ENCODE measurements at places on chromosomes 12 and 14.

DNA sequence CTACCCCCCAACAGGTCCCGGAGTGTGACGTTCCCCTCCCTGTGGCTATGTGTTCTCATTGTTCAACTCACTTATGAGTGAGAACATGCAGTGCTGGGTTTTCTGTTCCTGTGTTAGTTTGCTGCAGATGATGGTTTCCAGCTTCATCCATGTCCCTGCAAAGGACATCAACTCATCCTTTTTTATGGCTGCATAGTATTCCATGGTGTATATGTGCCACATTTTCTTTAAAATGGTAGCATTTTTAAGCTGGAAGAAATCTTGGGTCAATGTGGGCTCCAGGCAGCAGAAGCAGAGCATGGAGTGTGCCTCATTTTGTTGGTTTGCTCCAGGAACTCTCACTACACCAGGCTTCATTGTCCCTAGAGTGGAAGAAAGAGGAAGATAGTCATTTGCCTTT lies 47.6 kb upstream of the ITPR2 start:
- DNase-seq, result no peak

DNA sequence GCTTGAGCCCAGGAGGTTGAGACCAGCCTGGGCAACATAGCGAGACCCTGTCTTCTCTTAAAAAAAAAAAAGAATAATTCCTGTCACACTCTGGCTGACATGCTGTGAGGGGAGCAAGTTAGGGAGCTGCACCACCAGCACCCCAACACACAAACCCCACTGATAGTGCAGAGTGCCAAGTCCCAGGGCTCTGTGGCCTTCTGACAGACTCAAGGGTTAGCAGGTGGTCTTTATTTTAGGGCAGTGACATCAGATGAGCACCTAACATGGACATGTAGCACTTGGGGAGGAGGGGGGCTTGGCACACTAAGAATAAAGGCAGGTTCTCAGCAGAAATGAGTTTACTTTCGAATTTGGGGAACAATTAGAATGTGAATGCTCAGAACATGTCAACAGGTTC lies 6.8 kb downstream of the USP5 start:
- DNase-seq, result no peak

- no peak for DNase-seq
These were observed 268.9 kb upstream of the ATP2B1 start for GRCh38 chr12:89977405-89978085.

DNA sequence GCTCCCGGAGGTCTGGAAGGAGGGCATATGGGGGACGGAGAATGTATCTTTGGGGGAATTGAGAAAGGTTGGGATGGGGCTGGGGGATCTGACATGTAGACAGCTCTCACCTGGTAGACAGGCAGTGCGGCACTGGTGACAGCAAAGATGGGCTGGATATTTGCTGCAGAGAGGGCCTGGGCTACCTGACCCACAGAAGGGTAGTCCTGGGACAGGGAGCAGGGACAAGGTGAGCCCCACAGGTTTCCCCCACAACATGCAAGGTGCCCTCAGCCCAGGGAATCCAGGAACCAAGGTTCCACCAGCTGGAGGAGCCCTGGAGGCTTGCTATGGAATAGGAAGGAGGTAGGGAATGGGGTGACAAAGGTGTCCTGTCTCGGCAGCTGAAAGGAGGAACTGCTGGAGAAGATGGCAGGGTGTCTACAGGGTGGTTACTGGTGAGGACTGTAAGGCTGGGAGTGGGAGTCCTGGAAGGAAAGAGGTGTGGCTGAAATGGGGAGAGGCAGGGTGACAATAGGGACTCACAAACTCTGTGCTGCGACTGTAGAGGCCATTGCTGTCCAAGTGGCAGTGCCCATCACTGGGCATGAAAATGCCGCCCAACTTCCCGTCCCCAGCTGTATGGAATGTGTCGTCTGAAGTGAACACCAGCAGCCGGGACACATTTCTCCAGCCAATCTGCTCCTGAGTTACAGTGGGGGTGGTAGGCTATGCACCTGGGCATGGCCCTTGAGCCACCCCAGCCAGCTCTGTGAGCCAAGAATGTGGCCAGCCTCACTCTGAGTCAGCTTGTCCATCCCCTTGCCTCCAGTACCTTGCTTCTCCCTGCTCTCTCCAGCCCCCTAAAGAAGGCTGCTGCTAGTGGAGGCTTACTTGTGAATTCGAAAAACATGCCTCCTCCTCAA lies 11.3 kb downstream of the ITGB7 start:
- no peak for DNase-seq

DNA sequence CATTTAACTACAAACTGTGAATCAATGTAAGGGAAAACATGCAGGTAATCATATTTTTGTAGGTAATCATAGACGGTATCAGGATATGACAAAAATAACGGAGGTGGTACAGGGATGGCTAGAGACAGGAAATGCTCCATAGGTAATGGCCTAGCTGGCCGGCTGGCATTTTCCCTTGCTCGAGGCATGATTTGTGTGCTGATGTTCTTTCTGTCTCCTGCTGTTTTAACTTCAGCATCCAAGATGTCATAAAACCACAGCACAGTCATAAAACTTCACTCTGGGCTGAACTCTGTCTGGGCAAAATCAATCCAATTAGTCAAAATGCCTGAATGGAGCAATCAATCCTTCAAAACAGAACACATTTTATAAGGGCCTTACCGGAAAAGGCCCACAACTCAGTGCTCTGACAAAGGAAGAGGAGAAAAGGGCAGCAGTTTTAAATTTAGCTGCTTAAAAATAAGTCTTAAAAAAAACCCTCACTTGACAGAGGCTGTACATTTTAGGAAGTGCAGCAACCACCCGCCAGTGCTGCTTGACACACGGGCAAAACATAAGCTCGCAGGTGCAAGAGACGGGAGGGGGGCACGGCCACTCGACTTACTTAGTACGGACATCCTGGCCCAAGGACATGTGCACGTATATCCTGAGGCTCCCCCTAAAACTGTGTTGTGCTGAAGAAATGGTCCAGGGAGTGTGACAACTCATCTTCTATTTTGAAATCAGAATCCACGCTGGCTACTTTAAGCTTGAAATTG lies 40.5 kb upstream of the GPR68 start:
- no peak for DNase-seq

DNA sequence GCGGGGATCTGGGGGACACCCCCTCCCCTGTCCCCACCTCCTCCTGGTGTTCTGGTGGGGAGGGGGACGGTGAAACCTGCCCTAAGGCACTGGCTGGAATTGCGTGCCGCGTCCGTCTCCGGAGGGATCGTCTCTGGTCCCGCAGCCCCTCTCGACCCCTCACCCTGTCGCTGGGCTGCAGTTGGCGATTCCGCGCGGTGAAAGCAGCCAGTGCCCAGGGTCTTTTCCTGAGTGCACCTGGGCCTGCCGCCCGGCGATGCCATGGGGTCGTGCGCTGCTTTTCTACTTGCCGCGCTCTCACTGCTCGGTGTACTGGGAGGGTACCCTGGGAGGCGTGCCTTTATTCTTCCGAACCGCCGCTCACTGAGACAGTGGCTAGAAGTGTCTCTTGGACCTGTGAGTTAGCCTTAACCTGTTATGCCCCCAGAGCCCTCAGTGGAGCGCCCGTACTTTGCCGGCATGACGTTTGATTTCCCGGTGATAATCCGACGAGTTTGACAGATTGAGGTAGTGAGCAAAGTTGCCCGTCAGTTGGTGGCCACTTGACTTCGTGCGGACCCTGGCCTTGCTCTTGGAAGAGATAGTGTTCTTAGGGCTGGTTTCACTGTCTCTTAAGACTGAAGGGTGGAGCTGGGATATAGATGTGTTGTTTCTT lies 788 bp downstream of the SFSWAP start:
- DNase-seq, result no peak

DNA sequence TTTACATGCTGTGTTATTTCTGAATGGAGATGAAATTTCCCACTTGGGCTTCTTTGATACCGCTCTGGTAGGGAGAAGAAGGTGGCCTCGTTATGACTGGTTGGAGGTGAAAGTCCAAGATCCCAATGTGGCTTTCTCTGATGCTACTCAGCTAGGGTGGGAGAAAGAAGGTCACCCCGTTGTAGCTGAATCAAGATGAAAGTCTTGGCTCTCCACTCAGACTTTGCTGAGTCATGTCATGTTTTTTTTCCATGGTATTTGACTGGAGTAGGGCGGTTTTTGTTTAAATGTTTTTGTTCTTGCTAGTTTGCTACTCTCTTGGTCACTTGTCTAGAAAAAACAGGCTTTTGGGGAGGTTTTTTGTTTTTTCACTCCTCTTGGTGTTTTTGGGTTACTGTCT lies 2.4 kb upstream of the PDE6H start:
- DNase-seq, result no peak

- no peak for DNase-seq
These were observed 46.5 kb downstream of the IFT81 start for GRCh38 chr12:110170535-110171185.

DNA sequence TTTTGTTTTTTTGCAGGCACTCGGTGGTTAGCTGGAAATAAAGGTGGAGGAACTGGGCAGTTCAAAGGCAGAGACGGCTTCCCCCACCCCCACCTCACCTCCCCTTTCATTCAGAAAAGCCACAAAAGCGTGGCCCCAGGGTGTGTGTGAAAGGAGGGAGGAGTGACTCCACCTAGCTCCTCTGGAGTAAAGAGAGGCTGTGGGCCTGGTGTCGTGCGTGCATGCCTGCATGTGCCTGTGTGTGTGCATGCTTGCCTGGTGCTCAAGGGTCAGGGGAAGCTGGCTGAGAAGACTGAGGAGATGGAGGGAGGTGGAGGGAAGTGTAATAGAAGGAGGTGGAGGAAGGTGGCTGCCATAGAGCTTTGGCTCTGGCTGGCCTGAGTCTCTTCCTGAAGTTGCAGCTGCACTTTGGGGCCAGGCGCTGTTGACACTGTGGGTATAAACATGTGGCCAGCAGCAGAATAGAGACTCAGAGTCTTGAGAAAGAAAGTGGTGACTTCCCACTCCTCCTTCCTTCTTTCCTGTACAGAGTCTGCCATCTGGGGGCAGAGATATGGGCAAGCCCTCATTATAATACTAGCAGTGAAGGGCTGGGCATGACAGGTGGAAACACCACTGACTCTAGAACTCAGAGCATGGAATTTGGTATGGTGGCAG lies 36.9 kb upstream of the SINHCAF start:
- no peak for DNase-seq

DNA sequence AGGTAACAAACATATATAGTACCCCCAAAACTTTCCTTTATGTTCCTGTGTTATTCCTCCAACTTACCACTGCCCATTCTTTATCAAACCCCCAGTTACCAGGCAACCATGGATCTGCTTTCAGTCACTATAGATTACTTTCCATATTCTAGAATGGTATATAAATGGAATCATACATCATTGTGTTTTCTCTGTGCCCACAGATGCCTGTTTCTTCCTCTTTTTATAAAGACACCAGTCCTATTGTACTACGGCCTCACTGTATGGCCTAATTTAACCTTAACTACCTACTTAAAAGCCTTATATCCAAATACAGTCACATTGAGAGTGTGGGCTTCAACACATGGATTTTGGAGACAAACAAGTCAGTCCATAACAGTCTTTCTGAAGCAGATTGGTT lies 2.6 kb downstream of the TAS2R14 start:
- DNase-seq, result no peak

DNA sequence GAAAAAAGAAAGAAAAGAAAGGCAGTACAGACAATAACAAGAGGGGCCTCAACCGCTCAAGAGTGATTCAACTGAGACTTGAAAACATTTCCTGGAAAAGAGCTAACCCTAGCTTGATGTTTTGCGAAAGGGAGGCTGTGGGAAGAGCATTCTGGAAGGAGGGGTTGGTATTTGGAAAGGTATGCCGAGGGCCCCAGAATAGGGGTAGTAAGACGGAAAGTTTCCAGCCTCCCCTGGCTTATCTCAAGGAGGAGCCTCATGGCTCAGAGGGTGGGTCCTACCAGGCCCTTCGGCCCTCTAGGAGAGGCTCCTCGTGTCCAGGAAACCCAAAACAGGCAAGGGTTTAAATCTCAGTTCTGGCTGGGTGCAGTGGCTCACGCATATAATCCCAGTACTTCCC lies 8.4 kb downstream of the RNU4-2 start:
- DNase-seq, result no peak

- no peak for DNase-seq
These were observed 38.0 kb downstream of the NFKBIA start for GRCh38 chr14:35366521-35366976.

DNA sequence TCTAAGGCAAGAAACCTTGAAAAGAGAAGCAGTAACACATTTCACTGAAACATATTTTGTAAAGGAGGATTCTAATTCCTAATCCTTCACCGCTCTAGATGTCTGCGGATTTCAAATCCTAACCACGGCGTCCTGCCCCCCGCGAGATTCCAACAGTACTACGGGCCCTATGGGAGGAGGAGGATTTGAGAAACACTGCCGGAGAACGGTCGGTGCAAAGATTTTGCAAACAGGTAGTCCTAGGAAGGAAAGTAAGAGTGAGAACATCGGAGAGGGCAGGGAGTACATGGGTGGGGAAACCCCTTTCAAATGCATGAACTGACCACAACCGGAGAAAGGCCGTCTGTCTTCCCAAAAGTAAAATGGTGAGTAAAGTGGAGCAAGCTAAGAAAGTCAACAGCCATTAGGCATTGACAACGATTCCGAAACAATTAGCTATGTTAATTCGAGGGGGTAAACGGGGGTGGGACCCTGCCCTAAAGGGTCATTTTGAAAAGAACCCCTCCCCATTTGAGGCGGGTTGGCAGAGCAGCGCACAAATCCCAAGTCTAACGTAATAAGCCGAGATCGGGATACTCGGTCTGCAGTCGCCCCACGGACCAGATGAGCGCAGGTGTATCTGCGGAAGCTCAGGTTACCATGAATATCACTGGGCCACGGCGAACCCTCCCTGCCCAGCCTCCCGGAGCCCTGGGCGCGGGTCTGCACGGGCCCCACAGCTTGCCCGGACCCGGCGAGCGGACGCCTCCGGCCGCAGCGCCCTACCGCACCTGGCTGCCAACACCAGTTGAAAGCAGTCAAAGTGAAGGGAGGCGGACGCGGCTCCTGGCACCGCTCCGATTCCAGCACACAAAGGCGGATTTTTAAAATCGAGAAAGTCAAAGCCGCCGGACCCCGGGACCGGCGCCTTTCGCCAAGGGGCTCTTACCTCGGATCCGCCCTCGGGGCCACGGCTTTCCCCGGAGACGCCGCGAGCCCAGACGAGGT lies 662 bp downstream of the EPS8 start:
- DNase-seq, result no peak

DNA sequence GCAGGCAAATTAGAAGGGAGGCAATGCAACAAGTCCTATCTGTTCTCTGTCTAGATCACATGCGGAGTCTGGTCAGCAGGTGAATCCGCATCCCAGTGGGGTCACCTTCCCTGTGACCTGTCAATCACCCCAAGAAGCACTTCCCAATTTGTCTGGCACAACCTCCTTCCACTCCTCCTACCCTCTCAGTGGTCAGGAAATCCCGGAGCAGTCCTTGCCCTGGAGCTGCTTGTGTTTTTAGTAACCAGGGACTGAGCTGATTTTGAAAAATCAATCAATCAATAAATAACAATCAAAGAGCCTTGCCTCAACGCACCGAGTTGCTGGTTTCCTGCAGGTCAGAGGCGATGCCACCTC lies 572 bp upstream of the ACSS3 start:
- no peak for DNase-seq

GRCh38 chr14:77886010-77886409 lies 86.1 kb downstream of the ADCK1 start:
- DNase-seq, result no peak

GRCh38 chr14:69606258-69607184 lies 4.9 kb upstream of the SUSD6 start:
- DNase-seq, result no peak

GRCh38 chr14:61756135-61756534 lies 6.1 kb upstream of the SNAPC1 start:
- DNase-seq, result no peak

- DNase-seq, result no peak
These were observed 105.4 kb downstream of the FBXL14 start for GRCh38 chr12:1488908-1489381.

GRCh38 chr12:116524311-116524710 lies 34.9 kb upstream of the MAP1LC3B2 start:
- no peak for DNase-seq

GRCh38 chr14:96246539-96246847 lies 9.5 kb upstream of the BDKRB1 start:
- DNase-seq, result no peak
